ENCODE measurements at places on chromosomes 1 and 21. TPM values are rescaled to one million over a fixed set of nuclear protein-coding genes. Genes with fewer than 3 reads are reported as not detected.

The AGMAT gene
- not detected for total RNA-seq

The ADAM15 gene
- 133 TPM for total RNA-seq

DNA sequence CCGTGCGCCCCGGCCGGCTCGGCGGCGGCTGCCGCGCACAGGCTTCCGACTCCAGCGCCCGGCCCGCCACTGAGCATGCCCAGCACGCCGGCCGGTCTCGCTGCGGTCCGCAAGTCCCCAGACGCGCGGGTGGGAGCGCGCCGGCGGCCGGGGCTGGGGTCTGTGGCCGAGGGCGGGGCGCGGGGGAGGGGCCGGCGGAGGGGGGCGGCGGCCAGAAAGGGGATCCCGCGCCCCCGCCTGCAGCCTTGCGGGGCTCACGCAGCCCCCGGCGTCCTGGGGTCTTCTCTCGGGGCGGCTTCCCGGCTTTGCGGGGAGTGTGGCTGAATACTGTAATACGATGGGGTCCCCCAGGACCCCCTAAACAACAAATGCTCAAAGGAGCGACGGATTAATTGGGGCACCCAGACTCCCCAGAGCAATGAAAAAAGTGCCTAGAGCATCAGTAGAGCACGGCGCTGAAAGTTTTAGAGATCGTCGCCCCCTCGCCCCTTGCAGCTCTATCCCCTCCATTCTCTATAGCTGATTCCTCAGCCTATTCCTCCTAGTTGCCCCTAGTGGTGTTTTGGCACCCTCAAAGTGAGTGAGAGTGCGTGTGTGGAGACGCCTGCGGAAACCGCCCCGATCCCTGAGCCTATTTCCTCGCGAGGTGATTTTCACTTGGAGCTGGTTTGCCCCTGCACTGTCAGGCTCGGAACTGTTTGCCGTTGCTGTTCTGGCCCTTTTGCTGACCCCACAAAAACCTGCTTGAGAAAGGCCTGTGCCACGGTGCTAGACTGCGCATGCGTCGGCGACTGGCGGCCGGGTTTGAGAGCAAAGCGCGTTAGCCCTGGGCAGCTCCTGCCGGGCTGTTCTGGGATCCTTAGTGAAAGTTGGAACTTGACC is at the start of gene VAV3:
TSS of gene VAV3 (minus strand) at position 71 of the 882 bp plus-strand sequence. CDS start 311 bp downstream, outside the sequence.
- H3K27ac ChIP-seq = peak within 1 kb of the TSS; percentile 54
- H3K4me3 ChIP-seq = peak within 1 kb of the TSS; percentile 53
- DNase-seq = no peak
- H3K36me3 ChIP-seq = no peaks in the 10 kb centered on the region
- peaks cover 26% of the 10 kb centered on the region for H3K4me1 ChIP-seq

DNA sequence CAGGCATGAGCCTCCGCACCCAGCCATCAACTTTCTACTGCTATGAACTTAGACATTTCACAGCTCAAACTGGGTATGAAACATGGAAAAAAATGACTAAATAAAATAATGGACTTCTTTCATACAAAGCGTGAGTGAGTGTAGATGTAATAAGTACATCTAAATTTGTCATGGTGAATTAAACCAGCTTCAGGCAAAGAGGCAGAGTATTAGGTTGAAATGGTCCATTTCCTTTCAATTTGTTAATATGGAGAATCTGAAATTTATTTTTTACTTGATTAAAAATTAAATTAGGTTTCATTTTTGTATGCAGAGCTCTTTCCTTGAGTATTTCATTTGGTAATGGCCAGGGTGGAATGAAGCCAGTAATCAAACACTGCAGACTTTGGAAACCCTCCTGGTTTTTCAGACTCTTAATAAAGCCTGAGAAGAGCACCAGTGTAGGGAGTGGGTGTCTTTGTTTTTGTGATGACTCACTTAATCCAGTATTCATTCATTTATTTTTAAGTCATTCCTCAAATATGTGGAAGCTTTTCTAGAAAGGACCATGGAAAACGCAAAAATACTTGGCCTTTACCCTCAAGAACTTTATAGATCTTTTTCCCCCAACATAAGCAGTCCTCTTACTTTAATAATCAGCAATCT is 49.2 kb downstream of the ALG14 start:
- peaks cover 45% of the 10 kb centered on the region for H3K4me1 ChIP-seq
- H3K27ac ChIP-seq = peak overlapping the region; percentile 77
- DNase-seq = peak; percentile 21
- no peak overlapping the region for H3K4me3 ChIP-seq

GRCh38 chr1:93699049-93699384 is 17.4 kb upstream of the BCAR3 start:
- H3K27me3 ChIP-seq = no peaks in the 10 kb centered on the region
- no peak overlapping the region for H3K4me3 ChIP-seq
- H3K36me3 ChIP-seq = no peaks in the 10 kb centered on the region

The IKBKE gene
- 2.5 TPM for total RNA-seq

DNA sequence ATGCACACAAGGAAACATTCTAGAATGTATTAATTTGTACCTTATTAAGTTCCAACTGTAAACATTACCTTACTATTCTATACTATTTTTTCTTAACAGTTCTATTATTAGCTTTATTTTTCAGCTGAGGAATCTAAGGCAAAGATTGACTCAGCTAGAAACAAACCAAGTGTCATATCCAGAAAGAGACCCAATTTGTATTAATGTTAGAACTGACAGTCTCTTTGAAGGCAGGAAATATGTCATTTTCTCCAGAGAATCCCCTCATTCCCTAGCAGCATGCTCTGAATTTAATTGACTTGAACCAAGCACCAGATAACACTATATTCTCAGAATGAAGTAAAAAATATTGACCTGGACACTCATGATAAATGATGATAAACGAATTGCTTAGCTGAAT is 81.4 kb upstream of the PLPPR5 start:
- DNase-seq = no peak
- no peak overlapping the region for H3K27ac ChIP-seq
- H3K36me3 ChIP-seq = no peaks in the 10 kb centered on the region
- no peak overlapping the region for H3K4me3 ChIP-seq
- no peaks in the 10 kb centered on the region for H3K4me1 ChIP-seq

- H3K4me3 ChIP-seq = no peak overlapping the region
- no peaks in the 10 kb centered on the region for H3K36me3 ChIP-seq
- no peak overlapping the region for H3K27ac ChIP-seq
- H3K4me1 ChIP-seq = no peaks in the 10 kb centered on the region
These were observed 82.0 kb downstream of the UCHL5 start for GRCh38 chr1:192977089-192977706.

The SLC50A1 gene
- 18.7 TPM for total RNA-seq
